ENCODE measurements at places on chromosomes 7 and 10.

GRCh38 chr7:19747740-19748339 is 25.6 kb downstream of the TMEM196 start:
- no peak for DNase-seq

DNA sequence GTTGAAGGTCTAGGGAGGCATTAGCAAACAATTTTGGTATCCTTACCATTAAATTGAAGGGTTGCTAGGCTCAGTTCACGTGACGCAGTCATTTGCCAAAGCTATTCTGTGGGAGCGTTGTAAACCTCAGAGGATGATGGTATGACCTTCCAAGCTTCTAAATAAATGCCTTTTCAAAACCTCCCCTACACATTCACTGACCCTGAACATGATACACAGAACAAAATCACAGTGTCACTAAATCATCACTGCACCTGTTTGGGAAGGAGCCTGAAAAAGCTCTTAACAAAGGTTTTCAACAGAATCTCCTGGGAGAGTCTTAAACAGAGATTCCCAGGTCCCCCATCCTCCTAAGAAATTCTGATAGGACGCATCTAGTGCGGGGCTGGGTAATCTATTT is 13.2 kb upstream of the CCDC172 start:
- DNase-seq: no peak

- no peak for DNase-seq
These were observed 82.1 kb downstream of the TRIM24 start for GRCh38 chr7:138542183-138542582.

GRCh38 chr7:5183155-5183554 is 6.9 kb upstream of the WIPI2 start:
- DNase-seq: no peak

DNA sequence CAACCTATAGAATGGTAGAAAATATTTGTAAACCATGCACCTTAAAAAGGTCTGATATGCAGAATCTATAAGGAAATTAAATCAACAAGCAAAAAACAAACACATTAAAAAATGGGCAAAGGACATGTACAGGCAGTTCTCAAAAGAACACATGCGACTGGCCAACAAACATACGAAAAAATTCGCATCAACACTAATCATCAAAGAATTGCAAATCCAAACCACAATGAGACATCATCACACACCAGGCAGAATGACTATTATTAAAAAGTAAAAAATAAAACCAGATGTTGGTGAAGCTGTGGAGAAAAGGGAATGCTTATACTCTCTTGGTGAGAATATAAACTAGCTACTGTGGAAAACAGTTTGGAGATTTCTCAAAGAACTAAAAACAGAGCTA is 33.2 kb downstream of the TMEM229A start:
- DNase-seq: no peak

- no peak for DNase-seq
These were observed 129.0 kb downstream of the MARCHF5 start for GRCh38 chr10:92419740-92420545.

GRCh38 chr10:34791947-34792346 is 23.1 kb downstream of the PARD3 start:
- no peak for DNase-seq

DNA sequence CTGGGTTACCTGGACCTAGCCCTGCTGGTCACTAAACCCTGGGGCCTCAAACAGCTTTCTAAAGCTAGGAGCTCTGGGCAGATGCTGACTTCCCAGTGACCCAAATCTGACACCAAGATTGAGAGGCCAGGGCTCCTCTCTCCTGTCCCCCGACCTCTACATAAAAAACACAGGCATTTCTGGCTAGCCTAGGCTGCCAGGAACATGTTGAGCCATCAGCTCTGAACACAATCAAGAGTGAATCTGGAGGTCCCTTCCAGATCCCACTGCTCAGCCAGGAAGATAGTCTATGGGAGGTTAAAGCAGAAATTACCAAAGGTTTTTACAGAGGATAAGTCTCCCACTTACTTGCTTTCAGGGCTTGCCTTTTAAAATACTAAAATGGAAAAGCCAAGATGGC is 22.1 kb upstream of the PDE1C start:
- no peak for DNase-seq

Measured in stimulated activated CD4-positive, alpha-beta T cell treated with anti-CD3 and anti-CD28 coated beads, Interleukin-2, amount 100 ng/mL, for 24 hours (primary cell).